Psoas muscle (tissue), 8 donors: ENCODE measurements at places on chromosomes 12 and 14. TPM values are rescaled to one million over a fixed set of nuclear protein-coding genes. Genes with fewer than 3 reads are reported as not detected.

Gene LALBA
- polyA plus RNA-seq: not detected

Gene ITGA7
- 51.8 TPM for polyA plus RNA-seq

Gene SLC35F4
- polyA plus RNA-seq: not detected

Gene B4GALNT1
- 8.2 TPM for polyA plus RNA-seq

Gene RERG
- 2.0 TPM for polyA plus RNA-seq

Gene NKX2-1
- polyA plus RNA-seq: not detected

Gene TAS2R7
- not detected for polyA plus RNA-seq

Gene CACNA2D4
- polyA plus RNA-seq: 1.1 TPM

Gene HOXC12
- not detected for polyA plus RNA-seq

Gene NGB
- 0.01 TPM for polyA plus RNA-seq

Gene FAR2
- 1.6 TPM for polyA plus RNA-seq

Gene PZP
- polyA plus RNA-seq: 0.20 TPM

Gene PDE3A
- polyA plus RNA-seq: 0.53 TPM

Gene PTCSC3
- polyA plus RNA-seq: not detected
